CD4-positive, alpha-beta T cell treated with Interferon gamma for 1 hour (primary cell): ENCODE measurements at places on chromosomes 7 and 10.

DNA sequence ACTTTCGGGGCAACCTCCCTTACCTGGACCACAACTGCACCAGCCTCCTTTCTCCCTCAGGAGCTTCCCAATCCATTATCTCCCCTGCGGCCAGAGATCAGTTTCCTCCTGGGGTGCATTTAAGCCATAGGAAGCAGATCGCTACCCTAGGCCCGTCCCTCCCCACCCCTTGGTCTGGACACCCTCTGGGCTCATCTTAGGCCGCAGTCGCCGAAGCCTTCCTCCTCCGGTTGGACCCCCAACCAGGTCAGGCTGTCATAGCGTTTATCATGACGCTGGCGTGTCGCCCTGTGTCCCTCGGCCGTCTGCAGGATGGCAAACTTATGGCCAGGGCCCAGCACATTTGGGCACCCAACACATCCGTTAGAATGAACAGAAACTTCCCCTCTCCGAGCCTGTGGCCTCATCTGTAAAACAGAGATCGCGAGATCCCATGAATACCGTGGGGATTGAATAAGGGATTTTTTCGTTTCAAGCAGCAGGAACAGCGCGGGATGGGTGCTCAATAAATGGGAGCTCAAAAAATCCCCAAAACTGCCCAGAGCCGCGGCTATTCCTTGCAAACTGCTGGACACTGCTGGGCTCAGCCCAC lies 669 bp upstream of the AP5Z1 start:
- DNase-seq, result peak; percentile 40

DNA sequence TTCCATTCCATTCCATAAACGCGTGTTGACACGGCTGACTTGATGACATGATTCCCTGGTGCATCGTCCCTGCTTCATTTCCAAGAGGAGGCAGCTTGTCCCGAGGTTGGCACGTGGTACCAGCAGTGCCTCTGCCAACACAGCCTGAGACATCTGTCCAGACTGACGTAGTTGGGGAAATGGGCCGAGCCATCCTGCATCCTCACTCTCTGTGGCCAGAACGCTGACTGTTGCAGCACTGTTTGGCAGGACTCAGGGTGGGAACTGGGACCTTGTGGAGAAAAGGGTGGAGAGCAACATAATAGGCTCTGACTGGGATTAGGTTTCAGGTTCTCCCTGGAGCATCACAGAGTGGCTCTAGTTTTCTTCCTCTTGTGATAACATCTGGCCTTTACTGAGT lies 118.6 kb upstream of the BTBD16 start:
- no peak for DNase-seq

GRCh38 chr10:30127120-30127541 lies 67.7 kb upstream of the JCAD start:
- no peak for DNase-seq

DNA sequence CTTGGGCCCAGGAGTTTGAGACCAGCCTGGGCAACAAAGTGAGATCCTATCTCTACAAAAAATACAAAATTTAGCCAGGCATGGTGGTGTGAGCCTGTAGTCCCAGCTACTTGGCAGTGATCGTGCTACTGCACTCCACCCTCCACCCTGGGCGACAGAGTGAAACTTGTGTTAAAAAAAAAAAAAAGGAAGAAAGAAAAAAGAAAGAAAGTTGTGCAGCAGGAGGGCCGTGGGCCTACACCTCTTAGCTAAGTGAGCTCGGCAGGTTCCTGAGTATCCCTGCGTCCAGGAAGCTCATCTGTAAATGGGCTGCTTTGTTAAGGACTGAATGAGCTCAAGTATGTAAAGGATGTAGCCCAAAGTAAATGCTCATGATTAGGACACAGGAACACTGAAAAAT lies 155.0 kb downstream of the RNF216 start:
- DNase-seq, result no peak

DNA sequence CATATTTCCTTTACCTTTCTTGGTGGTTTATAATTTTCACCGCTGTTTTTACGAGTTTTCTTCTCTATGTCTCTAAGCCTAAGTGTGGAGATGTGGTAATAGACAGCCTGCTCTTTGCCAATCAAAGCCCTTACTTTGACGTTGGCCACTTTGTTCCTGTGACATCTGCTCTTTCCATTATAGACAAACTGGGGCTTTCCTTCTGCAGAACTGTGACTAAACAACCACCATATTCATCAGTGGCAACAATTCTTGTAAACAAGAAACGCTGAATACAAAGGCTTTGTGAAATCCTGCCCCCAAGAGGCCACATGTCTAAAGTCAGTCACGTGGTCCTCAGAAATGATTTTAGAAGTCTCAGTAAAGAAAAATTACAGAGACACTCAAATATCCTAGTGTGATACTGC lies 59.6 kb upstream of the CAPZA2 start:
- DNase-seq, result peak; percentile 28

- DNase-seq, result no peak
Measured at GRCh38 chr7:92720604-92721350, 115.6 kb downstream of the CDK6 start.

DNA sequence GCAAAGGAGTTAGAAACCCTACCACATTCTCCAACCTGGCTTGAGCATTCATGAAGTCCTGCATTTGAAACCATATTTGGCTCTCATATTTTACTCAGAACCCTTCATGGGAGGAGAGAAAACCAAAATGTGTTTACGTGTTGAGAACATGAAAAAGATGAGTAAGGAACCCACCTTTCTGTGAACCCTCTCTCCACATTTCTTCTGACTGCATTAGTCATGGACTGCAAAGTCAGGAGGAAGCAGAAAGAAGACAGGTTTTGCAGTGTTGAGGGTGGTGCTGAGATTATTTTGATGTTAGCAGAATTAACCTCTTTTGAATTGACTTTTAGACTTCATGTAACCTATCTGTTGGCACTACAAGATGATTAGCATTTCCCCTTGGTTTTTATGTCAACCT lies 4.9 kb downstream of the IFIT1B start:
- no peak for DNase-seq

- no peak for DNase-seq
Measured at GRCh38 chr7:148939128-148939755, 55.2 kb upstream of the EZH2 start.

- DNase-seq, result no peak
Measured at GRCh38 chr10:93068411-93069244, 5.1 kb upstream of the CYP26A1 start.

- DNase-seq, result no peak
Measured at GRCh38 chr10:44393051-44393630, 8.2 kb upstream of the CXCL12 start.

- DNase-seq, result no peak
Measured at GRCh38 chr7:2734084-2734686, 46.2 kb downstream of the AMZ1 start.

DNA sequence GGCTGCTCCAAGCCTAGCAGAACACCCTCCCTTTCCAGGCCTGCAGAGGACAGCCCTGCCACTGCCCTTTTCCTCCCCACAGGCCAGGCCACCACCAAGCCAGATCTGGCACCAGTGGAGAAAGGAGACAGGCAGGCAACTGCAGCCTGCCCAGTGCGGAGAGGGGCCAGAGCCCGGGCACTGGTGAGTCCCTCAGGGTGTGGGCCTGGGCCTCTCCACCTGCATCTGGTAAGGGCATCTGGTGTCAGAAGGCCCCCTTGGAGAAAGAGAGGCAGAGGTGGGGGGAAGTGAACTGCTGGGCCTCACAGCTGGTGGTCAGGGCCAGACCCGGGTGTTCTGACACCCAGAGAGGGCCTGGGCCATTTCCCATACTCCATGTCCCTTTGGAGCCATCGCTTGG lies 27.9 kb downstream of the ZNF783 start:
- DNase-seq, result no peak

- no peak for DNase-seq
Measured at GRCh38 chr10:116417821-116418220, 9.8 kb upstream of the PNLIPRP3 start.

DNA sequence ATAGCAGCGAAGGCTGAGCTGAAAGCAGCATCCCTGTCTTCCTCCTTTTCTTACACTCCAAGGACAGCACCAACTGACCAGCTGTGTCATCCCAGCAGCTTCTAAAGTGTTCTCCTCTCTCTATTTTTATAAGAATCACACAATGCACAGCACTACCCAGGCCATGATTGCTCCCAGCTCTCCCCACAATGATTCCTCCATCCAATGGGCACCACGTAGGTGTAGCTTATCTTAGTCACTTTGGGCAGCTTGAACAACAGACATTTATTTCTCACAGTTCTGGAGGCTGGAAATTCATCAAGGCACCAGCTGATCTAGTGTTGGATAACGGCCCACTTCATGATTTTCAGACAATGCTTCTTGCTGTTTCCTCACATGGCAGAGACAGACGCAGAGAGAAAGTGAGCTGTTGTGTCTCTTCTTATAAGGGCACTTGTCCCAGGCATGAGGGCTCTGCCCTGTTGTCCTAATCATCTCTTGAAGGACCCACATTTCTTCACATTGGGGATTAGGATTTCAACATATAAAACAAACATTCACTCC lies 92.0 kb upstream of the CDC14C start:
- DNase-seq, result no peak

GRCh38 chr10:119511828-119512515 lies 30.5 kb downstream of the RGS10 start:
- DNase-seq, result no peak

DNA sequence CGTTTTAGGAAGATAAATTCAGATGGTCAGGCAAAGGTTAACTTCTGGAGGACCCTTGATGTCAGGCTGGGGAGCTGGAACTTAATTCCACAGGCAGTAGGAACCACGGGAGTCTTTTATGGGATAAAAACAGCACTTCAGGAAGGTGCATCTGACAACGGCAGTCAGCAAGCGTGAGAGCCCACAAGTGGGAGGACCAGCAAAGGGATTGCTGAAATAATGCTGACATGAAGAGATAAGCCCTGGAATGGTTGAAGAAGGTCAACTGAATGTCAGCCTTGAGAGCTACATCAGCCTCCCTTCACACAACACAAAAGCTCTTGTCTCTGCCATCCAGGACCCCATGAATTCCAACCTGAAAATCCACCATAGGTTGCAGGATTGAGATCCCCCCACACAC lies 138.8 kb downstream of the SORCS1 start:
- DNase-seq, result no peak

DNA sequence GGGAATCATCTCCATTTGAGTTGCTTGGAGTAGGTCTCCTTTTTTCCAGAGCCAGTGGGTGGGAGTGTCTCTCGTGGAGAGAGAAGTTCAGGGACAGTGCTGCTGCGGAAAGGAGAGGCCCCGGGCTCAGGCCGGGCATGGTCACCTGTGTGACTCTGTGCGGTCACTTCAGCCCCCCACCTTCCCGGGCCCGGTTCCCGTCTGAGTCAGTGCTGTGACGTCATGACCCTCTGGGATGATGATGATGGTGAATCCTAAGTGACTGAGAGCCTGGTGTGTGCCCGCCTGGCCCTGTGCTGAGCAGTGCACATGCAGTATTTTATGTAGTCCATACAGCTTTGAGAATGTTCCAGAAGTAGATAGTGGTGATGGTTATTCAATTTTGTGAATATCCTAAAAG lies 32.6 kb upstream of the AP5Z1 start:
- DNase-seq, result no peak

GRCh38 chr7:11665357-11665756 lies 166.6 kb downstream of the THSD7A start:
- DNase-seq, result no peak

- no peak for DNase-seq
Measured at GRCh38 chr7:136136906-136137454, 159.8 kb upstream of the MTPN start.

DNA sequence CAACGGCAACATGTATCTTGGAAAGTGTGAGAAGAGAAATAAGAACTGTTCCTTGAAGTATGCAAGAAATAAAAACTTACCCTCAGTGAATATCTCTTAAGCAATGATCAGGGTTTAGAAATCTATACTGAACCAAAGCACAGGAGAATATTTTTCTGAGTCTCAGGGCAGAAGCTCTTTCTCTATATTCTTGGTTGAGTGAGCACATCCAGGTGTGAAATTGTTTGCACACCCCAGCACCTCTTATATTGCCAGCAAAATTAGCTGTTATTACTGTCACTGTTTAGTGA lies 8.4 kb downstream of the DLX6 start:
- DNase-seq, result no peak

GRCh38 chr10:31070025-31070424 lies 38.4 kb upstream of the ZNF438 start:
- no peak for DNase-seq
